NCI-H748 treated with DMSO at 0.1 percent for 48 hours (cell line): ENCODE measurements at places on chromosomes 12 and 14.

- no peak for DNase-seq
Measured at GRCh38 chr12:115230606-115231005, 546.6 kb upstream of the TBX3 start.

GRCh38 chr12:82406651-82407050 is 48.3 kb downstream of the METTL25 start:
- DNase-seq, result no peak

GRCh38 chr14:99744873-99745224 is 48.4 kb upstream of the EML1 start:
- no peak for DNase-seq

- no peak for DNase-seq
Measured at GRCh38 chr12:52896190-52897100, 8.4 kb downstream of the KRT8 start.

- no peak for DNase-seq
Measured at GRCh38 chr12:10873378-10873777, 10.7 kb downstream of the PRH1 start.

- peak; percentile 21 for DNase-seq
Measured at GRCh38 chr14:66403183-66403582, 83.0 kb upstream of the CCDC196 start.

DNA sequence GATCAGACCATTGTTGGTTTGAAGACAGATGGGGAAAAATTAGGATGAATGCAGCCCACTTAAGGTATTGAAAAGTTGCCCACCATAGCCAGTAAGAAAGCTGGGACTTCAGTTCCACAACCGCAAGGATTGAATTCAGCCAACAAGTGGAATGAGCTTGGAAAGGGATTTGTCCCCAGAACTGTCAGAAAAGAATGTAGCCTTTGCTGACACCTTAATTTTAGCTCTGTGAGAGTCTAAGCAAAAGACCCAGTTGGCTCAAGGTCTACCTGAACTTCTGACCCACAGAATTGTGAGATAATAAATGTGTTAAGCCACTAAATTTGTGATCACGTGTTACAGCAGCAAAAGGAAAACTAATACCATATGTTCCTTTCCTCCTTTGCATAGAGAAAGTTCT is 29.4 kb downstream of the PPFIA2 start:
- DNase-seq, result no peak

GRCh38 chr14:85124631-85125290 is 405.2 kb upstream of the FLRT2 start:
- DNase-seq, result no peak

DNA sequence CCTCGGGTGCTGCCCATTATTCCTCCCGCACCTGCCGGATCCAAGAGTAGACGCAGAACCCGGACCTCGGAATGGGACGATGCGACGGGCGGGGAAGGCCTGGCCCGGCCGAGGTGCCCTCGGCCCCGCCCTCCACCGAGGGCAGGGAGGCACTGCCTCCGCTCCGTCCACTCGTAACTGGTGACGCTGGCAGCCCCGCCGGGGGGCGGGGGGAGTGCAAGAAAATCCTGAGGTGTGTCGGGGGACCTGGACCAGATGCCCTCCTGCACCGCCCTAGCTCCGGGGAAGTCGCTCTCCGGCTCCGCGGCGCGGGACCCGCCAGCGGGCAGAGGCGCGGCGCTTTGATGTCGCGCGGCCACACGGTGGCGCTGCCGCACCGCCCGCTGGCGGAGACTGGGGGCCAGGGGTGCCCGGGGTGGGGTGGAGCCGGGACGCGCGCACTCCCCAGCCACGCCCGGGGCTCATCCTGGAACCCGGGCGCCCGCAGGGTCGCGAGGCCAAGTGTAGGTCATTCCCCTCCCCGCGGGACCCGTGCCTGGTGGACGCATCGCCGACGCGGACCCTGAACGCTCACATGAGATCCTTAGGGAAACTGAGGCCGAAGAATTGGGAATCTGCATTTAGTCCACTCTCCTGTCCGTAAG is 202.8 kb downstream of the TTC8 start:
- DNase-seq, result no peak

- DNase-seq, result no peak
Measured at GRCh38 chr12:38151991-38152700, 164.4 kb upstream of the ALG10B start.

GRCh38 chr12:98373025-98373554 is 142.3 kb upstream of the TMPO start:
- DNase-seq, result peak; percentile 89

GRCh38 chr14:91888641-91889476 is 21.5 kb upstream of the TC2N start:
- DNase-seq, result no peak

DNA sequence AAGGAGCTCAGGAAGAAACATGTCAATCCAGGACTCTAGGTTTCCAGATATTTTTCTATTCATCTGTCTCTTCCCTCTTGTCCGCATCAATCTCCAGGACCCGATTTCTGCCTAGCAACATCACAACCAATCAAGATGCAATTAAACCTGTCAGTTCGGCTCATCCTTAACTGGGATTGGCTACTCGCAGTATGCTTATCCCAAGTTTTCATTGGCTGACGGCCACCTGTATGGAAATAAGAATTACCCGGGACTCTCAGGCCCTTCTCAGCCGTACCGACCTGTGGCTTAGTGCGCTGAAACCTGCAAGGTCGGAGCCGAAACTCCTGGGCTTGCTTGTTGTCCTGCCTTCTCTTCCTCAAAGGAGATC is 20.4 kb upstream of the ATP5MC2 start:
- peak; percentile 92 for DNase-seq

DNA sequence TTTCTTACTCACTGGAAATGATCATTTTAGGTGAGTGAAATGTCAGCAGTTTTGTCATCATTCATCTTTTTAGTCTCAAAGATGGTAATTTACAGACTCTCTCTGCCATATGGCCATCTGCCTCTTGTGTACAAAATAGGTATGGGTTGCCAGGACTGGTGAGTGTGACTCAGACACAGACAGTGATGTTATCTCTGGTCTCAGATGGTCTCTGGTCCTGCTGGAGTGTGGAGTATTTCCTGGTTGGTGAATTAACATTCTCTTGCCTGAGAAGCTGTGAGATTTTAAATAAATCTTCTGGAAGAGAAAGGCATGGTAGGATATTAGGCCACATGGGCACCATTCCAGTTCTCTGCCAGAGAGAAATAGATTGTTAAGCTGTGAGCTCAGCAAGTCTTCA is 207.0 kb downstream of the ATP23 start:
- no peak for DNase-seq

DNA sequence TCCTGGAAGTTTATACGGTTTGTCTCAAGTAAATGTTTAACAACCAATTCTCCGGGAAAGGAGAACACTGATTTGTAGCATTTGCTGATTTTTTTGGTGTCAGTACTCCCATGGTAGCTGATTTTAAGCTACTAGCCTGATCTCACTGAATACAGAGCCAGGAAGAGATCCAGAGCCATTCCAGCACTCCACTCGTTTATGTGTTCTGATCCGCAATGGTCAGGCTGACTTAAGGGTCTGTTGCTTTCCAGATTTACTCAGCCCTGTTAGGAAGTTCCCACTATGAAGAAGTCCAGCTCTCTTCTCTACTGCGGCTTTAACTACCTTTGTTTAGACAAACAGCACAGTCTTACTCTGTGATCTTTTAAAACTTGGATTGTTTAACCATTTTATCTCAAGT is 38.0 kb upstream of the NID2 start:
- no peak for DNase-seq

GRCh38 chr12:49921936-49922335 is 18.2 kb upstream of the FAIM2 start:
- DNase-seq, result no peak

DNA sequence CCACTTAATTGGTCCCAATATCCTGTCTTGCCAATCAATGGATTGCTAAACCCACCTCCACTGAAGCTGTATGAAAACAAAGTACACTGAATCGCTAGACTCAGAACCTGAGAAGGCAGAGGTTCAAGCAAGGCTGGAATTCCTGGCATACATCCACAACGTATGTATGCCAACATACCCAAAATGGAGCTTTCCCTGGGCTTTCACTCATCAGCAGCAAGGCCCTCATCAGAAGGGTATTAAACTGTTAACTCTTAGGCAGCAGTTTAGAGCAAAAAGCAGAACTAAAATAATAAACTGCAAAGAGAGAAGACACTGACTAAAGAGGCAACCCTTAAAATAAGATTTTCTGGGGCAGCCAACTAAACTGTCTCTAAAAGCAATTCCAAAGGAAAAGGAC is 13.6 kb downstream of the MED13L start:
- DNase-seq, result no peak

DNA sequence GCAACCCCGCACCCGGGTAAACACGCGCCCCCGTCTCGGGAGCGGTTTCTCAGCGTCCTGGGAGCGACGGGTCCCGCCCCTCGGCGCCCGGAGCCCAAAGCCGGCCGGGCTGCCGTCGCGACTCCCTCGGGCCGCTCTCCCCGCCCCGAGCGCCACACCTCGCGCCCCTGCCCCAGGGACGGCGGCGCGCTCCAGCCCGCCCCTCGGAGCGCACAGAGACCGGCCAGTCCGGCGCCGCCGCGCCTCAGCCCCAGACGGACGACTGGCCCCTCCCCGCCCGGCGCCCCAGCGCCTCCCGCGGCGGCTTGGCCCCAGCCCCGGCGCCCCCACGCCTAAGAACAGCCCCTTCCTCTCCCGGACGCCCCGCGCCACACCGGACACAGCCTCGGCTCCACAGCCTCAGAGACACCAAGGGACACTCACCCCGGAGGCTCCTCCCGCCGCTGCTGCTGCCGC is 411 bp downstream of the BTBD7 start:
- peak; percentile 50 for DNase-seq

DNA sequence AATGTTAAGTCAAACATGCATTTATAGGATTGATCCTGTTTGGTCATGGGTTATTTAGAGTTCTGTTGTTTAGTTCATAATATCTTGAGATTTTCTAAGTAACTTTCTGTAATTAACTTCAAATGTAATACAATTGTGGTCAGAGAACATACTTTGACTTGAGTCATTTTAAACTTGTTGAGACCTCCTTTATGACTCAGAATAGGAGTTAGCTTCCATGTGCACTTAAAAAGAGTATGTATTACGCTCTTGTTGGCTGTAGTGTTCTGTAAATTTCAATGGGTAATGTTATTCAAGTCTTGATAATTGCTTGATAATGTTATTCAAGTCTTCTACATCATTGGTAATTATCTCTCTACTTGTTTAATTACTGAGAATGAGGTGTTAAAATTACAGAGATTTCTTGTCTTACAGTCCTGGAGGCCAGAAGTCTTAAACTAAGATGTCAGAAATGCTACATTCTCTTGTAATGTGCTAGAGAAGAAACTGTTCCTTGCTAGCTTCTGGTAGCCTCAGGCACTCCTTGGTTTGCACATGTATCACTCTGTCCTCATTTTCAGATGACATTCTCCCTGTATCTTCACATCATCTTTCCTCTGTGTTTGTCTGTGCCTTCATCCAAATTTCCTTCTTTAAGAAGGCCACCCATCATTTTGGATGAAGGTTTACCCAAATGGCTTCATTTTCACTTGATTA is 197.3 kb downstream of the TMTC3 start:
- DNase-seq, result no peak

DNA sequence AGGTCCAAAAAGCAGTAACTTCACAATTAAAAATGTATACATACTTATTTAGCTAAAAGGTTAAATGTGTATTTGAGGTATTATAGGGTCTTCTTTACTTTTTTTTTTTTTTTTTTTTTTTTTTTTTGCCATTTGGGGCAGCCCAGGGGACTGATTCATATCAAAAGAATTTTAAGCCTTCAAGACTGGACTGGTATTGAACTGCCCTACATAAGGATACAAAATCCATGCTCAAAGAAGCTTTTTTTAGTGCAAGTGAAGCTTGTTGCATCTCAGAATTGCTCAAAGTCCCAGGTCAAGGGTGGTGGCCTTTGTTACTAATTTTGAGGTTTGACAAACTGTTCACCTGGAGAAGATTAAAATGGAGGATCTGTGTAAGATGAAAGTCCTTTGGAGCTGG is 124.0 kb downstream of the APAF1 start:
- no peak for DNase-seq

DNA sequence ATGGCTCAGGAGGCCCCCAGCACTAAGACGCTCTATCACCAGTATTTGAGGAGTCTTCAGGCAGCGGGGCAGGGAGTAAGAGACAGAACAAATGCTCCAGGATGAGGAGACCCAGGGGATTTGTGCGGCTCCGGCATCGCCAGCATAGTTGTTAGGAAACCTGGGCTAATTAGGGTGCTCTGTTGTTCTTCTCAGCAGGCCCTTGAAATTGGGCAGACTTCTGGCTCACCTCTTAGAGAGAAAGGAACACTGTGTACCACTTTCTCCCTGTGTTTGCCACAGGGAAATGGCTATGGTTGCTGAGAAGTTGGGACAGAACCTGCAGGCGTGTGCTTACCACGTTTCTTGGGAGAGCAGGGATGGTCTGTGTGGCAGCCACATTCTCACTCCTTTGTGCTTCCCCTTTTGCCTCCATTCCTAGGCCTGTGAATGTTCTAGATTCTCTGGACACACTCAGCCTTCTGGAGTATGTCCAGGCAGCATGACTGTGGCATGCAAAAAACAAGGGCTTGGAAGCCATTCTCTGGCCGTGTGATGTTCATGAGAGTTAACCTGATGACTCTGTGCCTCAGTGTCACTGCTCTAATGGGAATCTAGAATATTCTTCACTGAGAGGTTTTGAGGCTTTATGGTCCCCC is 109.0 kb downstream of the CHST11 start:
- DNase-seq, result no peak

DNA sequence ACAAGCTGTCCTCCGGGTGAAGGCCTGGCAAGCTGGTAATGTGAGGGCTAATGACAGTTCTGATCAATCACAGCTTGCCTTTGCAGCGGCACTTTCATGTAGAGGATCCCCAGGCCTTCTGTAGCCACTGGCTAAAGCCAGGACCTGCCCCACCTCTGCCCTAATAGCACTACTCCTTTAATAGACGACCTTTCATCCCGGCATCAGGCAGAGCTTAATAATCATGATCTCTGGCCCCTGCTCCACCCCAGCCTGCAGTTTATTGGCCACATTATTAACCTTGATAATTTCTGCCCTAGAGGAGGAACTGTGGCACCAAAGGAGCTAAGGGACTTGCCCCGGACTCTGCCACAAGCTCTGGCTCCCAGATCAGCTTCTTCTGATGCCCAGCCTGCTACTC is 142.3 kb upstream of the TBX3 start:
- DNase-seq, result no peak

GRCh38 chr14:46256381-46256780 is 395.2 kb downstream of the RPL10L start:
- DNase-seq, result no peak

GRCh38 chr12:132548430-132549058 is 58.6 kb downstream of the FBRSL1 start:
- no peak for DNase-seq
